Activated CD4-positive, alpha-beta memory T cell treated with anti-CD3 and anti-CD28 coated beads, Interleukin-2, amount 10 ng/mL, durations not matched to agents 7 days and 5 days (primary cell): ENCODE measurements at places on chromosomes 13 and 19. TPM values are rescaled to one million over a fixed set of nuclear protein-coding genes. Genes with fewer than 3 reads are reported as not detected.

Gene SUGP1
- total RNA-seq, result 67.1 TPM

Gene BEST2
- total RNA-seq, result not detected

DNA sequence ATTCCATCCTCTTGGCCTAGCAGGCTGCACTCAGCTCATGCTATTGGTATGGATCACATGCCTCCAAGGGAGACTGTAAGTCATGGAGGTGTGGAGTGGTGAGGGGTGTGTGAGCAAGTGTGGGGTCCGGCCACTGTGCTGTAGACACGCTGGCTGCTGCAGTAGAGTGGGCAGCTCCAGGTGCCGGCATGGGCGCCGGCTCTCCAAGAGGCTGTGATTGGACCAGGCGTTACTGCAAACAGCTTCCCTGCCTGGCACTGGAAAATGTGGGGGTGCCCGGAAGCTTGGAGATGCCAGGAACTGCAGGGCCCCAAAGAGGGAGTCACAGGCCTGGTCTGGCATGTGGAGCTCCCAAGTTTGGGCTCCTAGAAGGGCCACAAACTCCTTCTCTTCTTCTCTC lies 245.7 kb downstream of the GPC6 start:
- H3K4me1 ChIP-seq, result no peaks in the 10 kb centered on the region
- no peaks in the 10 kb centered on the region for H3K27me3 ChIP-seq
- no peak for DNase-seq

Gene FOXO1
- 31.6 TPM for total RNA-seq

- no peak overlapping the region for H3K27ac ChIP-seq
- H3K27me3 ChIP-seq, result peaks cover 3% of the 10 kb centered on the region
- H3K4me1 ChIP-seq, result peaks cover 34% of the 10 kb centered on the region
- H3K36me3 ChIP-seq, result no peaks in the 10 kb centered on the region
- no peak overlapping the region for H3K4me3 ChIP-seq
- DNase-seq, result peak; percentile 66
These were observed 4.0 kb upstream of the NKPD1 start for GRCh38 chr19:45164577-45165335.

Gene ZNF442
- total RNA-seq, result 0.86 TPM

- H3K27ac ChIP-seq, result no peak overlapping the region
- no peaks in the 10 kb centered on the region for H3K4me1 ChIP-seq
- no peak overlapping the region for H3K4me3 ChIP-seq
- no peak for DNase-seq
- no peaks in the 10 kb centered on the region for H3K36me3 ChIP-seq
- no peaks in the 10 kb centered on the region for H3K27me3 ChIP-seq
These were observed 157.9 kb downstream of the PTPRS start for GRCh38 chr19:5182751-5183150.

GRCh38 chr13:83295686-83296085 lies 586.6 kb downstream of the SLITRK1 start:
- H3K36me3 ChIP-seq, result no peaks in the 10 kb centered on the region
- no peaks in the 10 kb centered on the region for H3K27me3 ChIP-seq
- no peak for DNase-seq
- H3K4me1 ChIP-seq, result no peaks in the 10 kb centered on the region

- H3K27ac ChIP-seq, result peak overlapping the region; percentile 69
- H3K27me3 ChIP-seq, result no peaks in the 10 kb centered on the region
- DNase-seq, result no peak
- H3K4me3 ChIP-seq, result peak overlapping the region; percentile 81
These were observed 2.9 kb downstream of the UBL3 start for GRCh38 chr13:29847501-29847983.
